ENCODE measurements at places on chromosomes 3 and 15. TPM values are rescaled to one million over a fixed set of nuclear protein-coding genes. Genes with fewer than 3 reads are reported as not detected.

Gene TFRC
- 48.1 TPM for polyA plus RNA-seq

Gene ZNF621
- 34.1 TPM for polyA plus RNA-seq

Gene TLR9
- polyA plus RNA-seq = 0.41 TPM

Gene SUSD5
- polyA plus RNA-seq = 3.1 TPM

Gene ANKDD1A
- polyA plus RNA-seq = 11.7 TPM

Gene CHST14
- 37.0 TPM for polyA plus RNA-seq

DNA sequence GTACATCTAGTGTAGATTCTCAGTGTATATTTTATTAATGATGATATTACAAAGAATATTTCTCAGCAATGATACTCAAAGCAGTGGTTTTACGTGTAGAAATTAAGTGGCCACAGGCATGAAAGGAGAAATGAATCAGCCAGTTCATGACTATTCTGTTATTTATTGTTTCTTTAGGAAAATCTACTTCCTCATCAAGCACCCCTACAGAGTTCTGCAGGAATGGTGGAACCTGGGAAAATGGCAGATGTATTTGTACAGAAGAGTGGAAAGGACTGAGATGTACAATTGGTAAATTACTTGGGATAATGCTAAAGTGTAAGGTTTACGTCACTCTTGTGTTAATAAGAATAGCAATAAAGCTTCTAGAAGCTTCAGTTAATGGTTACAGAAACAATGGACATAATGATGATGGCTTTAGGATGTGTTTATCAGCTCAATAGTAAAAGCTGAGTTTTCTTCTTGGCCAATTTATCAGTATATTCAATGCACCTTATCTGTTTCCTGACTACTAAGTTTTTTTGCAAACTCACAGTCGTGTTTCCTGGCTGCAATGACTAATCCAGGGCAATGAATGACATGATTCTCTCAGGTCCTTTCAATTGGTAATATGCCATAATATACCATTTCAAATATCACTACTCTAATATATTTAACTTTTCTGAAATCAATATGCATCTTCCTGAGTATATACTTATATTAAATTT is 20.2 kb downstream of the ADGRG7 start:
- no peak for DNase-seq

DNA sequence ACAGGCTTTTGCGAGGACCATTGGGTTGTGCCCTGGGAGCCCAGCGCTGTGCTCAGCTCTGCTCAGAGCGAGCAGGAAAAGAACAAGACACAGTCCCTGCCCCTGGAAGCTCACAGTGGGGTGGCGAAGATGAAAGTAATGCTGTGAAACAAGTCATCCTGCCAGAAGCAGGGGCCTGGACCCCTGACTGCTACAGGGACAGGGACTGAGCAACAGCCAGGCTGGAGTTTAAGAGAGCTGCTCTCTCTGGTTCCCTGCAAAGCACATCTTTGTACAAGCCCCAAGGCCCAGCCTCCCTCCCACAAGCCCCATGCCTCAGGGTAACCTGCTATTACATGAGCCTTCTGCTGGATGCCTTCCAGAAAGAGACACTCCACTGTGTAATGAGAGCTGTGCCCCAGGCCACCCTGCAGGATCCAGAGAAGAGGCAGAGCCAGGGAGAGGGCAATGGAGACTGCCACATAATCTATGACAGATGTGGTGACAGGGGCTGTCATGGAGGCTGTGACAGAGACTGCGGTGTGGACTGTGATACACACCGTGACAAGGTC is 7.1 kb upstream of the HCN4 start:
- no peak for DNase-seq

DNA sequence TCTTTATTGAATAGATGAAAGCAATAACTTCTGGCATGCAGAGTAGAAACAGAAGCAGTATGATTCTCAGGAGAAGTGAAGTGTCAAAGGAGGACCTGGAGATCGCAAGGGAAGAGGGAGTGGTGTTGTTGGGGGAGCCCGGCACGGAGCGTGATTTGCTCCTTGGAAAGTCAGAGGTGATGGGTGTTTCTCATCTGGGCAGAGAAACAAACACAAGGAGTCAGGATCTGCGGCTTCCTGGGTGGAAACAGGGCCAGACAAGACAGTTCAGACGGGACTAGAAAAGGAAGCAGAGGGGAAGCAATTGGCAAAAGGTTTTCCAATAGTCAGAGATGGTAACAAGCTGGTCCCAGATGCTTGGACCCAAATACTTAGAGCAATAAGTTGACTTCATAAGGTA is 34.4 kb upstream of the CCDC80 start:
- DNase-seq = no peak

GRCh38 chr15:40787344-40787841 is 17.6 kb downstream of the C15orf62 start:
- DNase-seq = no peak

DNA sequence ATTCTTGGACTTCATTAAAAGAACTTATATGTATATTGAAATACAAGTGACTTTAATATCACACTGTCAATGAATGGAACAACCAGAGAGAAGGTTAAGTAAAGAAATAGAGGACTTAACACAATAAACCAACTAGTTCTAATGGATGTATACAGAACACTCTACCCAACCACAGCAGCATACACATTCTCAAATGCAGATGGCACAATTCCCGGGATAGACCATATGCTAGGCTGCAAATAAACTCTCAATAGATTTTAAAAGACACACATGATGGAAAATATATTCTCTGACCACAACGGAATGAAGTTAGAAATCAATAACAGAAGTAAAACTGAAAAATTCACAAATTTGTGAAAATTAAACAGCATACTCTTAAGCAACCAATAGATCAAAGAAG is 214.3 kb upstream of the LINGO1 start:
- no peak for DNase-seq

DNA sequence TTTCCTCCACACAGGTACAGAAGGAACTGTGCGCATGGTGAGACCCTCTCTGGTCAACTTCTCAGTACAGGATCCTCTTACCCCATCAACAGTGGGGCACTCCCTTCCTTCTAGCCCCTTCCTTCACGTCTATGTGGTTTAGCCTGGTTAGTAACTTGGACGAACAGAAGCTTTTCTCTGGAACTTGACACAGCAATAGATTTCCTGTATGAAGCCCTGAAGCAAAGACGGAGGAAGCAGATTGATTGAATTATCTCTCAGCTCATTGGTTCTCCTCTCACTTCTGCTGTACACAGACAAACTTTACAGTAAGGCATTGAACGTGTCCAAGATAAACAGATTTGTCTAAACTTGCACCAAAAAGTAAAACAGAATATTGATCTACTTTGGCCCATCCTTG is at the start of gene CD200R1:
Gene CD200R1 (minus strand): TSS at position 210 of the 400 bp plus-strand sequence. CDS start 246 bp downstream, outside the sequence.
- no peak for DNase-seq

GRCh38 chr3:97389936-97390335 is 374.6 kb upstream of the ARL6 start:
- no peak for DNase-seq

- no peak for DNase-seq
These were observed 530.2 kb downstream of the NR2F2 start for GRCh38 chr15:96860741-96861140.

DNA sequence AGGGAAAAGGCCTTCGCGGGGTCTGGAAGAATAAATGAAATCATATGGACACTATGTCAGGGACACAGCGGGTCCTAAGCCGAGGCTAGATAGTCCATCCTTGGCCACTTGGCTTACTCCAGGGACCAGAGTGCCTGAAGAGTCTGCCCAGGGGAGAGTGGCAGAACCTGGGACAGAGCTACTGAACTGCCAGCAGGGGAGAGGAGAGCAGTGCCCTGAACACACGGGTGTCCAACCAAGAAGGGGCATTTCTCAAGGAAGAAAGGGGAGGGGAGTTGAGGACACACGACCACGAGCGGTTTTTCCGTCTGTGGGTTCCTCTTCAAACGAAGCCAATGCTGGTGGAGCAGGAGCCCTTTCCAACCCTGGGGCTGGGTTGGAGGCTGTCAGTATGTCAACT is 1.0 kb downstream of the ACAN start:
- DNase-seq = no peak

DNA sequence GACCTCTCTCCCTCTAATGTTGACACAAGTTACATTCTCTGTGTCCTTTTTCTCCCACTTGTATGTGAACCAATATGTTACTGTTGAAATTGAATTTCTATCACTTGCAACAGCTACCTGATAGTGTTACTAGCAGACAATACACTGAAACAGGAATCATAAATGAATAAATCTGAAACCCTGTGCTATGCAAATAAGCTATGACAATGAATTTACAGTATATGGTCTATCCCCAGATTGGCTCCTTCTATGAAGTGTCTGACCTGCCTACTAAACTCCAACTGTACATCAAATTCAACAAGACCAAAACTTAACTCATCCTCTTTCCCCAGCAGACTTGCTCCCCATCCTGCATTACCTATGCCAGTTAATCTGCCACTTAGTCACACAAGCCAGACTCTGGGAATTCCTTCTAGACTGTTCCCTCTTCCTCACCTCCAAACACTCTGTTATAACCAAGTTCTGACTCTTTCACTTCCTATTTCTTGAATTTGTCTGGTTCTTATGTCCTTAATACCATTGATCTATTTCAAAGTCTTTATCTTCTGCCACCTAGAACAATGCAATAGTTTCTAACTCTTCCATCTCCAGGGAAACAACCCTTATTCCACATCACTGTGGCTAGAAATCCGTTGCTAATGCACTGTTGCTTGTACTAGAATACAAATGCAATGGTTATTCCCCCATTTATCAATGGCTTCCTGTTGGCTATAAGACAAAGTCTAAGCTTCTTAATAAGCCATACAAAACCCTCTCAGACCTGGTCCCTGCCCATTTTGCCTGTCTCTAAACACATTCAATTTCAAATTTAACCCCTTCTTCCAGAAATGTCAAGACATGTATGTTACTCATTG is 13.4 kb upstream of the ZNF639 start:
- no peak for DNase-seq

- no peak for DNase-seq
These were observed 79.8 kb upstream of the MDFIC2 start for GRCh38 chr3:70392227-70392626.

GRCh38 chr3:62723914-62724217 is 151.3 kb downstream of the CADPS start:
- DNase-seq = no peak

Measured in left lung (tissue), 14 donors.